ENCODE measurements at places on chromosomes 13 and 19. TPM values are rescaled to one million over a fixed set of nuclear protein-coding genes. Genes with fewer than 3 reads are reported as not detected.

DNA sequence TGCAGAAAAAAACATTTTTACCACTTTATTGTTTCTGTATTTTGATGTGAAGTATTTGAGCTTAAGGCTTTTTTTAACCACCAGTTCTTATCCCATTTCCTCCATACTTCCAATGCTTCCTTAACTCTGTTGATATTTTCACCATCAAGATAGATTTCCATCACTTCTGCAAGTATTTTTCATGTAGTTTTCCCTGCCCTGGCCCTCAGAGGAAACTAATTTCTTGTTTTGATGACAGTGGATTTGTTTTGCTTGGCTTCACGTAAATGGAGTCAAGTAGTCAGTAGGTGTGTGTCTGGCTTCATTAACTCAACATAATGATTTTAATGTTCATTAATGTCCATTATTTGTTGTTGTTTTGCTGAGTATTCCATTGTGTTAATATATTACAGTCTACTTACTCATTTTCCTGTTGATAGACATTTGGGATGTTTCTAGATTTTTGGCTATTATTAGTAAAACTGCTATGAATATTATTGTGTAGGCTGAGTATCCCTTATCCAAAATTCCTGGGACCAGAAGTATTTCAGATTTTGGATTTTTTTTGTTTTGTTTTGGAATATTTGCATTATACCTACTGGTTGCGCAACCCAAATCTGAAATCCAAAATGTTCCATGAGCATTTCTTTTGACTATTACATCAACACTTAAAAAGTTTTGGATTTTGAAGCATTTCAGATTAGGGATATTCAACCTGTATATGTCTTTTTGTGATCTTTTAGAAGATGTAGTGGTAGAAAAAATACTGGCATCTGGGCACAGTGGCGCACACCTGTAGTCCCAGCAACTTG is 23.3 kb downstream of the ZNF582 start:
- DNase-seq = no peak

Gene SBK2
- total RNA-seq = 0.30 TPM

GRCh38 chr13:101965096-101965495 is 436.8 kb downstream of the FGF14 start:
- no peak for DNase-seq

- DNase-seq = no peak
Measured at GRCh38 chr13:26719356-26719945, 41.1 kb downstream of the GPR12 start.

DNA sequence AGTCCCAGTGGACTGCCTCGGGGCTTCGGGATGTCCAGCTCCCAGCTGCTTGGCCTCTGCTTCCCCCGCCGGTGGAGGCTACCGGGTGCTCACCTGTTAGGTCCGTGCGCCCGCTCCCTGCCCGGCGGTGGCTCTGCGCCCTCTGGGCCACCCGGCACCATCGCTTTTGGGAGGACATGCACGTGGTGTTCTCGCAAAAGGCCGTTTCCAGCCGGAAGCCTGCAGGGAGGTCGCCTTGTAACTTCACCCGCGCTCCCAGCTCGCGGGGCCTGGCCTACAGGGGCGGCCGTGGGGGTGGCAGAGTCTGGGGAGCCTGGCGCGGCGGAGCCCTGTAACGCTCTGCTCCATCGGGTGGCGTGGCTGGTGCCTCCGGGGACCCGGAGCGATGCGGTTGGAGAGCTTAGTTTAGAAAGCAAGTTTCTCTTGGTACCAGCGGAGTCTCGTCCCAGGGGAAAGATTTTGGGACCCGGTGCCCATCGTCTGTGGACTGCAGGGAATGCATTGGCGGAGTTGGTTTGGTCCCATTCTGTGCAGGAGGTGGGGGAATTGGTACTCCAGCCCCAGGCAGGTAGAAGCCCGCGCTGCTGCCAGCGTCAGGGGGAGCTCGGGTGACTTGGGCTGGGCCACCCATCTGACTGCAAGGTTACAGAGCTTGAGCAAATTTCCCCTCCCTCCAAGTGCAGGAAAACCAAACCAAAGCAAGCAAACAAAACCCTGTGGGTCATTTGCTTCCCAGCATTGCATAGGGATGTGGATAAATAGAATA is 673 bp downstream of the SPATA13 start:
- DNase-seq = no peak

DNA sequence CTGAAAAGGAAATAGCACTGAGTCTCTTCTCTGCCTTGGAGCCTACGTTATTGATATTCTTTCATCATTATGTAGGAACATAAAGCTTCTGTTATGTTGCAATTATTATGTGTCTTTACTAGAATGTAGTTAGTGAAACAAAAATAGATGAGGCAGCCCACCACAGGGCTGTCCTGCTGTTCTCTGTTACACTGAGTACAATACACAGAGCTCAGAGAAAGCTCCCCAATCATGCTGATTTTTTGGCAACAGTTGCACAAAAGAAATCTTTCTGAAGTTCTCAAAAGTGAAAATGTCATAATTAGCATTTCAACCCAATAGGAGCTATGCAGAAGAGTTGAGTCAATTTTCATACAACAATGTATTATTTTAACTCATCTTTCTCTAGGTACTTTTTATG is 119.5 kb downstream of the EFNB2 start:
- DNase-seq = no peak

GRCh38 chr19:11251650-11252314 is 10.5 kb downstream of the DOCK6 start:
- DNase-seq = no peak

Gene ZNF763
- total RNA-seq = not detected

Gene GARIN5A
- 12.2 TPM for total RNA-seq

DNA sequence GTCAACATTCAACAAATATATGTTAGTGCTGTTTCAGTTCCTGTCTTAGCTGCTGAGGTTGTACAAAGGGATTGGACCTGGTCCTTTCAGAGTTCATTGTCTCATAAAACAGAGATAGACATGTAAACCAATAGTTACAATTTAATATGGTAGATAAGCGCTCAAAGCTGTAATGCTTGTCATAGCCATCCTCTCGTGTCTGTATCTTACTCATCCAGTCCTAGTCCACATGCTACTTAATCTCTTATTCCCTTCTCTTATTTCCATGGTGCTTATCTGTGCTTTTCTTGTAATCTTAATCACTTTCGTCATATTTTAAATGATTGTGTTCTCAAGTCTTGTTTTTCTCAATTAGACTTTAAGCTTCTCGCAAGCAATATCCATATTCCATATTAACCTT is 185.2 kb upstream of the OBI1 start:
- no peak for DNase-seq

DNA sequence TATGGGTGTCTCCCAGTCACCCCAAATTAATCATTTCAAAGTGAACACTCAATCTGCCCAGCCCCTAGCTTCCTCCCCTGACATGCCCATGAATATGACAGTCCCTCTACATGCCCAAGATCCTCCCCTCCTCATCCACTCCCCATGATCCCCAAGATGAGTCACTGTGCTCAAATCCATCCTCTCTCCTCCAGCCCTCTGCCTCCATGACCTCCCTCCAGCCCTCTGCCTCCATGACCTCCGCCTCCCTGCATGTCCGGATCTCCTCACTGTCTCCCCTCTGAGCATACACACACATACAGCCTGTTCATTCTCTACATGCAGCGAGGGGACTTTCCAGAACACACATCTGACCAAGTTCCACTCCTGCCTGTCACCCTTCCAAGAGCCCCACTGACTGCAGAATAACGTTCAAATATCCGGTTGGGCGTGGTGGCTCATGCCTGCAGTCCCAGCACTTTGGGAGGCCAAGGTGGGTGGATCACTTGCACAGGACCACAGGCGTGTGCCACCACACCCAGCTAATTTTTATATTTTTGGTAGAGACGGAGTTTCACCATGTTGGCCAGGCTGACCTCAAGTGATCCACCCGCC is 18.4 kb upstream of the FEM1A start:
- DNase-seq = no peak

DNA sequence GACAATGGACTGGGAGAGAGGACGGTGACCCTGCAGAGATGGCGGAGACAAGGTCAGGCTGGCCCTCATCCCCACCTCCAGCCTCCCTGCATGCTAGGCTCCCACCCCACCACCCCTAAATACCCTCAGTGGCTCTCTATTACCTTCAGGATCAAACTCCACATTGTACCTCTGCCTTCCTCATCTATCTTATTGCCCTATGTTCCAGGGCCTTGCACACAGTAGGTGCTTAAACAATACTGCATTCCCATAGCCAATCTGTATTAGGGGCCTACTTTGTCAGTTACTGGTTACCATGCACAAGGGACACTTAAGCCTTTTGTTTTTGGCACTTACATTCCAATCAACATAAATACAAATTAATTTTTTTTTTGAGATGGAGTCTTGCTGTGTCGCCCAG is 6.5 kb downstream of the PALM3 start:
- DNase-seq = no peak

- no peak for DNase-seq
Measured at GRCh38 chr13:21594715-21595545, 9.0 kb downstream of the MICU2 start.

Gene THSD8
- 33.3 TPM for total RNA-seq

Gene HIF3A
- 0.98 TPM for total RNA-seq

GRCh38 chr13:49435992-49436391 is 7.9 kb downstream of the CAB39L start:
- no peak for DNase-seq

DNA sequence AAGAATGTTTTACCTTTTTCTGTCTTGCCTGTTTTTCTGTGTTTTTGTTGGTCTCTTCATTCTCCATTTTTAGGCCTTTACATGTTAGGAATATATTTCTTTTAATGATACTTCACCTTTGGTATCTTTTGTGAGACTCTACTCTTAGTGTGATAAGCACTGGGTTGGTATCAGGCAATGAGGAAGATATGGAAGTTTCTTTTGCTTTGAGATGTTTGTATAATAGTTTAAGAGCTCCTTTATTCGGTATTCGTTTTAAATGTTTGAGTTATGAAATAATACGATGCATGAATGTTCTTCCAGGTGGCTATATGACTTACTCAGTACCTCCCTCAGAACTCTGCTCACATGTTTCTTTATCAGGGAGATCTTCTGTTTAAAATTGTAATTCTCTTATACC is 144.8 kb downstream of the PDS5B start:
- DNase-seq = no peak

DNA sequence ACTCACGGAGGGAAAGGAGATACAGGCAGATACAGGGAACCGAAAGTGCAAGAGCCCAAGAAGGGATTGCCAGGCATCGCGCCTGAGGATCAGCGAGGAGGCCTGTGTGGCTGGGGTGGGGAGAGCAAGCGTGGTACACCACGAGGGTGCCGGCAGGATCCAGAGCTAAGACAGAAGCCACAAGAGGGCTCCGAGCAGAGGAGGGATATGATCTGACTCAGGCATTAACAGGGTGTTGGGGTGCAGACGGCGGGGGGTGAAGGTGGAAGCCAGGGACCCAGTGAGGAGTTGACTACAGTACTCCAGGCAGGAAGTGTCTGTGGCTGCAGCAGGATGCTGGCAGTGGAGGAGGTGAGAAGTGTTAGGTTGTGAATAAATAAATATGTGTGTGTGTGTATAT is 5.4 kb upstream of the PPP1R37 start:
- no peak for DNase-seq

Gene FOSB
- 12.6 TPM for total RNA-seq

All from HCT116 (cell line).